ENCODE measurements at places on chromosomes 16 and 17.

- no peak for DNase-seq
Observed at GRCh38 chr16:67709050-67709449, 10.1 kb downstream of the GFOD2 start.

DNA sequence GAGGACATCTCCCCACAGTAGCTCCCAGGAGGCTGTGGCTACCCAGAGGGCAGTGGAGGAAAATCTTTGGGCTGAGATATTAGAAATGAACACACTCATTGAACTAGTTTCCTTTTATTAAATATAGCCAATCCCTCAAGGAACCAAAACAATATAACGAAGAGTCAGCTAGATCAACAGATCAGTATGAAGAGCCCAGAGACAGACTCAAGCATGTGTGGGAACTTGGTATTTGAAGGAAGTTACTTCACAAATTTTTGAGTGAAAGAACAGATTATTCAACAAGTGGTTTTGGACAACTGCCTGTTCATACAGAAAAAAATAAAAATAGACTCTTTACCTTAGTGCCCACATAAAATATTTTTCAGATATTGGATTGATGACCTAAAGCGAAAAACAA lies 183.6 kb upstream of the PMFBP1 start:
- DNase-seq = no peak

DNA sequence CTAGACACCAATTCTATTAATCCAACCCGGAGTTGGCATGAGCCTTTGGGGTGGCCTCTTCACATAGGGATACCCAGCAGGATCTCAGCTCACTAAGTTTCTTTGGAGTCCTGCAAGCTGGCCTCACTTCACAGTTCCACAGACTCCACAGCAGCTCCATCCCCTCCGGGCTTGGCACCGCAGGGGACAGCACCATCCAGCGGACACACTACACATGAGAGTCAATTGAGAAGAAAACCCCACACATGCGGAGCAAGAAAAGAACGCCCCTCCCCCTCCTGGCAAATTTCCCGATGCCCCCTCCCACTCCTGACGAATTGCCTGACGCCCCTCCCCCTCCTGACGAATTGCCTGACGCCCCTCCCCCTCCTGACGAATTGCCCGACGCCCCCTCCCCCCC lies 31.1 kb downstream of the KLHDC4 start:
- DNase-seq = no peak

GRCh38 chr17:58378733-58379510 lies 26.9 kb upstream of the SUPT4H1 start:
- DNase-seq = no peak

- peak; percentile 46 for DNase-seq
Observed at GRCh38 chr17:38510421-38511149, 82.3 kb downstream of the ARHGAP23 start.

All from GM10248 (cell line).